ENCODE measurements at places on chromosomes 3 and 15.

- no peak for DNase-seq
Measured at GRCh38 chr15:72124218-72124617, 6.0 kb downstream of the SENP8 start.

- DNase-seq: no peak
Measured at GRCh38 chr3:120177151-120177550, 82.9 kb upstream of the GSK3B start.

GRCh38 chr3:178637802-178638201 is 101.6 kb downstream of the KCNMB2 start:
- DNase-seq: no peak

DNA sequence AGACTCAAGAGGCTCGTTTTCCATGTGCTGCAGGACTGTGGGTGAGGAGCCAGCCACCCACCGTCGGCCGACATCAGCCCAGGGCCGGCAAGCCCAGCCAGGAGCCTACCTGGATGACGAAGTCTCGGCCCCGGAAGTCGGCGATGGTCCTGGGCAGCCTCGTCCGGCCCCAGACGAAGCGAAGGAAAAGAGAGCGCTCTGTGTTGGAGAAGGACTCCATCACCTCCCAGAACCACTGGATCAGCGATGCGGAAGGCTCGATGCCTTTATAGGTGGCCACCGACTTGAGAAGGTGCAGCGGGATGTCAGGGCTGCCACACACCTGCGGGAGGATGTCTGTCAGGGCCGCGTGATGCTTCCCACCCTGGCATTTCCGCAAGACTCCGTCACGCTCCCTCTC is 13.8 kb upstream of the OCA2 start:
- DNase-seq: no peak

- DNase-seq: no peak
Measured at GRCh38 chr15:40430271-40430805, 10.4 kb upstream of the BAHD1 start.

DNA sequence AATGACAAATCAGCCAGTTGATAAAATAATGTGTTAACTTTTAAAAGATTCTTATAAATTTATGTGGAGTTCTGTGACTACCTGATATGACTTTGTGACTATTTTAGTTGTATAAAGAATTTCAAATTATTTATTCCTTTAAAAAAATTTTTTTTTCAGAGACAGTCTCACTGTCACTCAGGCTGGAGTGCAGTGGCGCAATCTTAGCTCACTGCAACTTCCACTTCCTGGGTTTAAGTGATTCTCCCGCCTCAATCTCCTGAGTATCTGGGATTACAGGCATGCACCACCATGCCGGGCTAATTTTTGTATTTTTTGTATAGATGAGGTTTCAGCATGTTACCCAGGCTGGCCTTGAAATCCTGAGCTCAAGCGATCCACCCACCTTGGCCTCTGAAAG is 48.5 kb downstream of the MBNL1 start:
- no peak for DNase-seq

GRCh38 chr15:96285729-96286254 is 44.7 kb upstream of the NR2F2 start:
- DNase-seq: no peak

Measured in stimulated activated CD8-positive, alpha-beta memory T cell treated with anti-CD3 and anti-CD28 coated beads, Interleukin-4, amount 100 ng/mL, for 4 hours (primary cell).